ENCODE measurements at places on chromosomes 16 and 17. TPM values are rescaled to one million over a fixed set of nuclear protein-coding genes. Genes with fewer than 3 reads are reported as not detected.

The VAT1L gene
- total RNA-seq = not detected

GRCh38 chr17:3929181-3929580 is 12.9 kb upstream of the P2RX1 start:
- no peaks in the 10 kb centered on the region for H3K4me1 ChIP-seq
- no peak for DNase-seq
- H3K4me3 ChIP-seq = no peak overlapping the region
- no peaks in the 10 kb centered on the region for H3K36me3 ChIP-seq

GRCh38 chr17:49076573-49077384 is 55.8 kb upstream of the B4GALNT2 start:
- H3K27me3 ChIP-seq = peaks cover 11% of the 10 kb centered on the region
- peaks cover 32% of the 10 kb centered on the region for H3K4me1 ChIP-seq
- H3K4me3 ChIP-seq = peak overlapping the region; percentile 64
- H3K36me3 ChIP-seq = peaks cover 7% of the 10 kb centered on the region
- DNase-seq = peak; percentile 83
- H3K27ac ChIP-seq = peak overlapping the region; percentile 92

DNA sequence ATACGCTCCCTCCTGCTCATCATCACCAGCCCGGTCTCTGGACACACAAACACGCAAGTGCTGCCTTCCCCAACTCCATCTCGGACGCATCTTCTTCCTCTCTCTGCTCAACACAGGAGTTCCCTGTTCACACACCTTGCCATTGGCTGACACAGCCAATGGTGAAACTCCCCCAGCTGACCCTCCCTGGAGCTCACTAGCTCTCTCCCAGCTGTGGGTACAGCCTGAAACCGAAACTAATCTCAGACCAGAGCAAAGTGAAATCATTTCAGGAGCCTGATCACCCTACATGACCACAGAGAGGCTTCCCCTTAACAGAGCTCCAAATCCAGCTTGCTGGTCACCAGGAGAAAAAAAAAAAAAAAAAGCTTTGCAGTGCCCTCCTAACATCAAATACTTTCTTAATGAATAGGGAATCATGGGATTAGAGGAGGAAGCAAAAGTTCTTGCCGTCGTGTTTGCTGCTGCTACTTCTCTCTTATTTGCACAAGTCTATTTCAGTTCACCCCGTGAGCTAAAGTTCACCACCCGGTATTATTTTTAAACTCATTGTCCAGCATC is 8.3 kb downstream of the CUEDC1 start:
- H3K4me1 ChIP-seq = peaks cover 88% of the 10 kb centered on the region
- peaks cover 3% of the 10 kb centered on the region for H3K36me3 ChIP-seq
- H3K27ac ChIP-seq = peak overlapping the region; percentile 96

GRCh38 chr17:16052486-16052885 is 52.9 kb downstream of the TTC19 start:
- peak; percentile 37 for DNase-seq
- no peaks in the 10 kb centered on the region for H3K27me3 ChIP-seq
- H3K36me3 ChIP-seq = peaks cover 61% of the 10 kb centered on the region
- peaks cover 12% of the 10 kb centered on the region for H3K4me1 ChIP-seq
- peak overlapping the region; percentile 63 for H3K27ac ChIP-seq
- H3K4me3 ChIP-seq = peak overlapping the region; percentile 3

DNA sequence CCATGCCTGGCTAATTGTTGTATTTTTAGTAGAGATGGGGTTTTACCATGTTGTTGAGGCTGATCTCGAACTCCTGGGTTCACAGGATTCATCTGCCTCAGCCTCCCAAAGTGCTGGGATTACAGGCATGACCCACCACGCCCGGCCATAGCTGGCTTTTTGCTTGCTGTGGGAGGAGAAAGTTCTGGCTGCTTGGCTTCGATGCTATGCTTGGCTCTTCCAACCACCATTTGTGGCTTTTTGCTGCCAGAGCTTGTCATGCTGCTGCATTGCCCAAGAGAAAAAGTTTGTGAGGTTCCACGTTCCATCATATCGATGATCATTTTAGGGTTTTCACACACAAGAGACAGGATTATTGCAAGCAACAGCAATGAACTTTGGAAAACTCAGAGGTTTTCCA is 16.2 kb downstream of the BMERB1 start:
- peaks cover 7% of the 10 kb centered on the region for H3K4me1 ChIP-seq
- DNase-seq = no peak
- no peaks in the 10 kb centered on the region for H3K27me3 ChIP-seq
- H3K27ac ChIP-seq = no peak overlapping the region

DNA sequence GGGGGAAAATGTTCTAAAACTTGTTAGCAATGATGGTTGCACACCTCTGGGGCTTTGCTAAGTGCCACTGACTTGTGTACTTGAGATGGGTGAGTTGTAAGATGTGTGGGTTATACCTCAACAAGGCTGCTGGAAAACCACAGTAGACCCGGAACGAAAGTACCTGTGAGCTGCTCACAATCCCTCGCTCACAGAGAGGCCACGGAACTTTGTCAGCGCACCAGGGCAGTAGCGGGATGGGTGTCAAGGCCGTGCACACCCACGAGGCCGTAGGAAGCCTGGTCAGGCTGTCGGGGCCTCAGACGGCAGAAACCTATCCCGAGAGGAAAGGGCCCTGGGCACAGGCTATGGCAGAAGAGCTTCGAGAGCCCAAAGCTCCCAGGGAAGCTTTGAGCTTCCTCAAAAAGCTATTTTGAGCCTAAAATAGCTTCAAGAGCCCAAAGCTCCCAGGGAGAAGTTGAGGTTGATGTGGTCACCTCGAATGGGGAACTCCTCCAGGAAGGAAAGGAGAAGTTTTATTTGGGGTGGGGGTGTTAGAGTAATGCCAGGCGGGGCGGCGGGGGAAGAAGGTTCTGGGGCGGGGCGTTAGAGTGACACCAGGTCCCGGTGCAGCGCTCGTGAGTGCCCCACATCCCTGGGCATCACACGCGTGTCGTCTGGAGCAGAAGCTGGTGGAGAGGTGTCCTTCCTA is 19.0 kb downstream of the CBFA2T3 start:
- no peak overlapping the region for H3K27ac ChIP-seq
- H3K27me3 ChIP-seq = peaks cover 44% of the 10 kb centered on the region
- DNase-seq = no peak
- no peaks in the 10 kb centered on the region for H3K36me3 ChIP-seq

GRCh38 chr17:50058296-50058953 is 2.5 kb downstream of the ITGA3 start:
- H3K27me3 ChIP-seq = peaks cover 12% of the 10 kb centered on the region
- peaks cover 83% of the 10 kb centered on the region for H3K4me1 ChIP-seq
- H3K4me3 ChIP-seq = peak overlapping the region; percentile 95
- H3K27ac ChIP-seq = peak overlapping the region; percentile 99
